ENCODE measurements at places on chromosomes 2 and 18. TPM values are rescaled to one million over a fixed set of nuclear protein-coding genes. Genes with fewer than 3 reads are reported as not detected.

GRCh38 chr2:98478088-98478551, 33.5 kb downstream of the INPP4A start:
- no peak for DNase-seq

The SPATA3 gene
- total RNA-seq, result not detected

DNA sequence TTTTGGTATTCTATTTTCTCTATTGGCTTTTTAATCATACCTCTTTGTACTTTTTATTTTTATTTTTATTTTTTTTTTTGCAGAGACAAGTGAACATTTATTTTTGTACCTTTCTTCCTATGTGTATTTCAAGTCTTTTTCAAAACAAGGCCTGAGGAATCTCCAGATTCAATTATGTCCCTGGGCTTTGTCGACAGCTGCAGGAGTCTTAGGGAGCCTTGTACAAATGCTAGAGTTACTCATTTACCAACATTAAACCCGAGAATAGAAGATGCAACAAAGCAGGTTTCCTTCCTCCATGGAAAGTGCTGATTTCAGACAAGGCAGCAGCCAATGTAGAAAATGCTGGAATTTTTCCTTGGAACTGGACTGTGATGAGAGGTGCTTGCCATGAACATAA, 242.8 kb downstream of the TNS1 start:
- no peak for DNase-seq

The SLC4A5 gene
- total RNA-seq, result 1.6 TPM

DNA sequence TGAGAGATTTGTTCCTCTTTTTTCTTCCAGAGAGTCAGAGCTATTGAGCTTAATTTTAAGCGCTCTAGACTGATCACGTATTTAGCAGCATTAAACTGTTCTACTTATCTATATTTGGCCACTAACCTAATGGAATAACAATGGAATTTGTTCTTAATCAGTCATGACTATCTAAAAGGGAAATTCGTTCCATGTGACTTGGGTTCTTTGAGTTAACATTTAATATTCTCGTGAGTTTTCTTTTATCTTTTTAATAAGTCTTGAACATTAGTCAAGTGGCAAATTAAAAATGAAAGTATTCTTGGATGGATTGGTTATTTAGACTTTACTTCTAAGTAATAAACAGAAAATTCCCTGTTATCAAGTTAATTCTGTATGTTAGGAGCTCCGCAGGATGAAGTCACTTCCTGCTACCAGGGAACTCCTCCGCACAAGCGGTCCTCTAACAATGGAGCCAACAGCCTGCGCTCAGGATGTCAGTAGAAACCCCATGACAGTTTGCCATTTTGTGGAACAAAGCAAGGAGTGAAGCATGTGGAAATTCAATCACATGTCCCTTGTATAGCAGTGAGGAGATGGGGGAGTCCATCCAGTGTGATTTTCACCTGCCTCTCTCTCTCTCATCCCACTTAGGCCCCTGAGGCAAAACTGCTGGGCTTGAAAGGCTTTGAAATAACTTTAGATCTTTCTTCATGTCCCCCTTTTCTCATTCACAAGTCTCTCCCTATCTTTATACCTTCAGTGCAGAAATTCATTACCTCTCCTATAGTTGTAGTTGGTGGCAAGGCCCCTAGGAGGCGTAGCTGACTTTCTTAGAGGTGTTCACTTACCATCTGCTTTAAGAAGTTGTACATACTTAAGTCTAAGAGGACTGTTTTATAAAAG, 138.1 kb downstream of the WDR7 start:
- peak; percentile 38 for DNase-seq

The RAB6C gene
- total RNA-seq, result not detected

DNA sequence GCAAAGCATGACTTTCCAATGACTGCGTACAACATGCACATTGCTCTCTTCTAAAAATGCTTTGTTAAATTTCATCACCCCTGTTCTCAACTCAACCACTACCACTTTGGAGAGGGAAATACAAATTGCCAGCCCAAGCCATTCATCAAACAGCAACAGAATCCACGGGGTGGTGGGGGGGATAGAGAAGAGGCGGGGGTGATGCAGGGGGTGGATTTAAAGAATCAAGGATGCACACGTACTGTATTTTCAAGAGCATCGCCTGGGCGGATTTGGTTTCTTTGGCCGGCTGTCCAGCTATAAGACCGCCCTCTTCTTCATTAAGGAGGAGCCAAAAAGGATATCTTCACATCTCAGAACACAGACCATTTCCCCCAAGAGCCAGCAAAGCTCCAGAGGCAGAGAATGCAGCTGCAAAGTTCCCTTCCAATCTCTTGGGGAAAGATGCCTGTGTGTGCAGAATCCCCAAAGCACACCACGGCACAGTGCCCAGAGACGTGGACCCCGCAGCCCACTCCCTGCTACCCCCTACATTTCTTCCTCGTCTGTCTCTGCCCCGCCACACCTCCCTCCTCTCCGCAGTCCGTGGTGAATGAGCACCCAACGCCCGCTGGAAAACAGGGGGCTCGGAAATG, 977 bp downstream of the SLC8A1 start:
- DNase-seq, result no peak

The PLA2R1 gene
- not detected for total RNA-seq

The UGT1A8 gene
- not detected for total RNA-seq

GRCh38 chr2:68755071-68755470, 20.5 kb downstream of the ARHGAP25 start:
- DNase-seq, result no peak
